Activated CD4-positive, CD25-positive, alpha-beta regulatory T cell treated with anti-CD3 and anti-CD28 coated beads, Interleukin-2, amount 50 U/mL, for 16 hours (primary cell): ENCODE measurements at places on chromosomes 6 and 20.

DNA sequence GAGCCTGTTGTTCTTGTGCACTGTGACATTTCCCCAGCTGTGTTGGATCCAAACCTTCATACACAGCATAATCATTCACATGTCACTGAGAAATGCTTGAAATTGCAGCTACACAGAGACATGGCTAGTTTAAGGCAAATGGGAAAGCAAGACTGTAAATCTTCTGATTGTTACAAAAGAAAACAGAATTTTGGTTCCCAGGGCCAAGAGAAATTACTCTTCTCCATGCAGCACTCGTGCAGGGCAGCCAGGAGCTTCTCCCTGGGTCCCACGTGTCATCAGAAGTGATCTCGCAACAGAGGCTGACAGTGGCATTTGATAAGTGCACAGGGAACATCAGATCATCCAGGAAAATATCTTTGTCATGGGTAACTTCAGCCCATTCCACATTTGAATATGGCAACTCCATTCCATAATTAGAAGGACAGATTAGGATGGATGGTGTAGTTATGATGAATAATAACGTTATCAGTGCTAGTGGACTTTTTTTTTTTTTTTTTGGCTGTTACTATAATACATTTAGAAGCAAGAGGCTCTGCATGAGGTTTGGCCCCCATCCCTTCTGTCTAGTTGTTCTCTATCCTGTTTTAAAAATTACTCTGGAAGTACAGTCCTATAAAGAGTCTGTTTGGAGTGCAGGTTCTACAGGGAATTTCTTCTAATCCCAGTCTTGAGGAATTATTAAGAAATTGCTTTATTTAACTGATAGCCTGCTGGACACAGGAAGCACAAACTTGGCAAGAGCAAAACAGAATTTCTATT lies 571.0 kb upstream of the NOX3 start:
- DNase-seq, result no peak

DNA sequence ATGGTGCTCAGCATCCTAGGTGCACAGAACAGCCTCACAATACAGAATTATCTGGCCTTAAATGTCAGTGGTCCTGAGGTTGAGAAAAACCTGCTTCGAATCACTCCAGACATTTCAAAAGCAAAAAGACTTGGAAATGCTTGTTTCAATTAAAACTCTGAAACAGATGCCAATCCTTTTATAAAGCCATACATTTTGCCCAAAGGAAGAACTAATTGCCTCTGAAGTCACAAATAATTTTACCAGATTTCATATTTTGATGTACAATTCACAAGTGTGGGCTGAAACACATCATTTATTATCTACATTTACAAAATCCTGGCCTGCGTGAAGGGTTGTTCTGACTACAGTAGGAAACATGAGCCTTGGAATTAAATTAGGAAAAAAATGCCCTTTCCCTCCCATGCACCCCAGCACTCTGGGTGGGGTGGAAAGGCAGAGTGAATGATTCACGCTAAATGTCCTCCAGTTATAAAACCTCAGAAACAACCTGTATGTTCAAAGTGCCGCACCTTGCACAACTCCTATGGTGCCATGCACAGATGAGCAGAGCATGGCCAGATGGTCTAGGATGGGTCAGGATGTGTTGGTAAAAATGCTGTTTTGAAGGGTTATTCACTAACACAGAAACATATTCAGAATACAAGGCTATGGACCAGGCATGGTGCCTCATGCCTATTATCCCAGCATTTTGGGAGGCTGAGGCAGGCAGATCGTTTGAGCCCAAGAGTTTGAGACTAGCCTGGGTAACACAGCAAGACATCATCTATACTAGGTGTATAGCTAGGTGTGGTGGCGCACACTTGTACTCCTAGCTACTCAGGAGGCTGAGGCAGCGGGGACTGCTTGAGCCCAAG lies 87.0 kb downstream of the ZMYND8 start:
- no peak for DNase-seq

DNA sequence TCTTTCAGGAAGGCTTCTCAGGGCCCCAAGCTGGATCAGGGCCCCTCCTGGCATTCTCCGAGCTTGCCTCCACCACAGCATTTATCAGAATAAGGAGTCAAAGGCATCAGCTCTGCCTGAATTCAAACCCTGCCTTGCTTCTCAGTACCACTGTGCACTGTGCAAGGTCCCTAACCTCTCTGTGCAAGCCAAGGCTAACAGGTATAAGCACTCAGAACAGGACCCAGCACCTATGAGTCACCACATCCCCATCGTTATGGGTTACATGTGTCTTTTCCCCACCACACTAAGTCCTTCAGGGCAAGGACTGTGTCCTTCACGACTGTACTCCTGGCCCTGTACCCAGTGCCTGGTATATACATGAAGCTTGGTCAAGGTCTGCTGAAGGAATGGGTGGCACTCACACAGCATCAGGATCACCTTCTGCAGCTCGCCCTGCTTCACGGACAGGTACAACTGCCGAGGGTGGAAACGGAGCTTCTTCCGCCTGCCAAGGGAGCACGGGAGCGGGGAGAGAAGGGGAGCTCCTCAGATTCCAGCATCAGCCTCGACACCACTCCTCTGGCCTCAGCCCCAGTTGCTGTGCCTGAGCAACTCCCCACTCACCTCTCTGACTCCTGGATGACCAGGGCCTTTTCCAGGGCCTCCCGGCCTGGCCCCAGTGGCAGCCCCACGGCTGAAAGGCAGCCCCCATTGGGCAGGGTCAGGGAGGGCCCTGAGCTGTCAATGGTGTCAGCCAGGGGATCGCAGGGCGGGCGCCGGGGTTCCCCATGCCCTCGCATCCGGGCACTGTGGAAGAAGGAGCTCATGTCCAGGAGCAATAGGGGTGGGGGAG lies 8.6 kb upstream of the SLC44A4 start:
- no peak for DNase-seq

- peak; percentile 50 for DNase-seq
These were observed 3.1 kb downstream of the PLAGL2 start for GRCh38 chr20:32204205-32205109.

DNA sequence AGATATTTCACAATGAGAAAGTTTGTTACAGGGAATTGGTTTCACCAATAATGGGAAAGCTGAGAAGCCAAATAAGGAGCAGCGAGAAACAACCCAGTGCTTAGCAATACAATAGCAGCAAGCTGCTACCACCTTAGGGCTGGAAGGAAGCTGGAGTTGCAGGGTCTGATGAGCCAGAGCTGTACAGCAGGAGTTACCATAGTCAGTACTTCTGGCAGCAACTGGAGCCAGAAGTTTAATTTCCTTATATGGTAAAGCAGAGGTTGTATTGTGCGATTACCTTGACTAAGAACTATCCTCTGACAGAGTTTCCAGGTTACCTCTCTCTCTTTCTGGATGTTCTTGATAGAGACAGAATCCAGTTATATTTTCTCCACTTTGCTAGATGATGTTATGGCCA lies 137.1 kb upstream of the OLIG3 start:
- no peak for DNase-seq

DNA sequence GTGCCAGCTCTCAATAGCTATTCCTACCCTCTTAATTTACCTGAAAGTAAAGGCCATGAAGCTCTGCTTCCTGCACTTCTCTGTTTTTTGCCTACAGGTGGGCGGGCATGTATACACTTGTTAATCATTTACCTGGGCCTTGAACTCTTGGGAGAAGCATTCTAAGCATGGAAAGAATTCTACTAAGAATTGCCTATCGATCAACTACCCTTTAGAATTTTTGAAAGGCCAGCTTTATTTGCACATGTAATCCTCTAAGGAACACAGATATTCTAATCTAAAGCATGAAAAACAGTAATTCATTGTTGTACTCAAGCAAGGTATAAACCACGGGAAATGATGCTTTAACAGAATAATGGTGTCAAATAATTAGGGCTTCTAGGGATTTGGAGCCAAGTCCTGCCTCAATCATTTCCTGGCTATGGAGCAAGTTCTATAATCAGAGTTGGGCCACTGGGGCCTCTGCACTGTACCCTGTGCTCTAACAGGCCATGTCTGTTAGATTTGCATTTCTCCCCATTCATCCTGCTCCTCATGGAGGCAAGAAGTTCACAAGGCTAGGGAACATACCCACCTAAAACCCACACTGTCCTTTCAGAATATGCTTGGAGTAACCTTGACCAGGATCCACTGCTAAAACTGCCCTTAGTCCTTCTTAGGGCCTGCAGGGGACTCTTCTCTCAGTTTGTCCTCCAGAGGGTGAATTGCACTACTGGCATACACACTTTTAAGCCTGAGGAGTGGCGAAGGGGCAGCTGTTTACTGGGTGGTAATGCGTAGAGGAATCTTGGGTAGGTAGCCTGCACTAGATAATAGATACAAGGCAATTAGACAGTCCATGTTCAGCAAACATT lies 276.4 kb upstream of the JAG1 start:
- DNase-seq, result no peak

- DNase-seq, result no peak
These were observed 136.3 kb downstream of the TFAP2C start for GRCh38 chr20:56765172-56766073.

- DNase-seq, result no peak
These were observed 61.3 kb downstream of the TNFRSF21 start for GRCh38 chr6:47248446-47248845.

- no peak for DNase-seq
These were observed 113.7 kb upstream of the BCLAF1 start for GRCh38 chr6:136403110-136403980.

GRCh38 chr6:169069356-169069755 lies 184.3 kb downstream of the THBS2 start:
- DNase-seq, result no peak

- no peak for DNase-seq
These were observed 62.3 kb upstream of the SHLD1 start for GRCh38 chr20:5687884-5688283.

- no peak for DNase-seq
These were observed 91.0 kb downstream of the TMEM170B start for GRCh38 chr6:11628562-11628961.
